Inflammatory macrophage treated with lipopolysaccharide for 4 hours (primary cell): ENCODE measurements at places on chromosomes 1 and 21.

DNA sequence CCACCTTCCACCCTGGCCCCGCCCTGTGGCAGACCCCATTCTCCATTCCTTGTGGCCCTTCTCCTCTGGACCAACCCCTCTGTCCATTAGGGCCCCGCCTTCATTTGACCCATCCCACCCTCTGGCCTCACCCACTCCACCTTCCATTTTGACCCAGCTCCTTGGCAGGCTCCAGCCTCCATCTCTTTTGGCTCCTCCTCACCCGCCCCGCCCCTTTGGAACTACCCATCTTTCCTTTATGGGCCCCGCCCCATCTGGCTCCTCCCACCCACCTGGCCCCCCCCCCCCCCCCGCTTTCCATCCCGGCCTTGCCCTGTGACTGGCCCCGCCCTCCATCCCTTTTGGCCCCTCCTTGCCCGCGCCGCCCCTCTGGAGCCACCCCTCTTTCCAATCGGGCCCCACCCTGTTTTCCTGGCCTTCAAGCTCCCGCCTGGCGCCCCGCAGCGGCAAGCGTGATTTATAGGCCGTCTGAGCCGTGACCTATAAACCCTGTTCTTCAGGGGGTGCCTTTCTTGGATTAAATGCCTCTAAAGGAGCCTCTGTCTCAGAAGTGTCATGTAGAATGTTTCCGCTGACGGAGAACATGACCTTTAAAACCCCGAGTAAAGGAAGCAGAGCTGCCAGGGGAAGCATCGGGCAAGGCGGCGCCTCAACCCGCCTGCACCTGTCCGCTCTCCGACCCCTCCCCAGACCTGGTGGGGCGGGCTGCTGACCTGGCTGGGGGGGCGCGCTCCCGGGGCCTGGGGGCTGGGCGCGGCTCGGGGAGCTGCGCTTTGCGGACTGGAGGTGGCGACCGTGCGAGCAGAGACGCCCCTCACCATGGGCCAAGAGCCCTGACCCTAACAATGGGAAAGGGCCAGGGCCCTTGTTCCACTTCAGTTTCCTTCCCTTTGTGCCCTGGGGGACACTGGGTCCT lies 178.0 kb downstream of the CAMTA1 start:
- peak; percentile 29 for DNase-seq

DNA sequence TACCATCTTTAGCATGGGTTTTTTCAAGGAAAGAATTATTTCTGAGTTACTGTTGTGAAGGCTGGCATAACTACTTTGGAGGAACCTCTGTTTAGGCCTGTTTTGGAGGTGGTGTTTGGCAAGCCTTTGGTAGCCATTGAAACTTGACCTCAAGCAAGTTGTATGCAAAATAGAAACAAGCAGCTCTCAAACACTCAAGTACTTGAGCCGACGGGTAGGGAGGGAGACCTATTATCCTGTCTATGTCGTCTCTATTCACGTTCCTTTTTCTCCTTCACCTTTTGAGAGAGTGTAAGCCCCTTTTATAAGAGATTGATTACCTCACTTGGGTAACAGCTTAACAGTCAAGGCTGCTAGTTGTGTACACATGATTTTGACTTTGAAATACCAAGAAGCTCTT lies 878.3 kb upstream of the CXADR start:
- DNase-seq: no peak

- DNase-seq: no peak
Observed at GRCh38 chr1:116580446-116581322, 9.9 kb upstream of the CD58 start.

GRCh38 chr1:58361134-58361533 lies 185.4 kb downstream of the OMA1 start:
- DNase-seq: no peak

GRCh38 chr1:203250911-203251310 lies 21.4 kb upstream of the CHIT1 start:
- no peak for DNase-seq

DNA sequence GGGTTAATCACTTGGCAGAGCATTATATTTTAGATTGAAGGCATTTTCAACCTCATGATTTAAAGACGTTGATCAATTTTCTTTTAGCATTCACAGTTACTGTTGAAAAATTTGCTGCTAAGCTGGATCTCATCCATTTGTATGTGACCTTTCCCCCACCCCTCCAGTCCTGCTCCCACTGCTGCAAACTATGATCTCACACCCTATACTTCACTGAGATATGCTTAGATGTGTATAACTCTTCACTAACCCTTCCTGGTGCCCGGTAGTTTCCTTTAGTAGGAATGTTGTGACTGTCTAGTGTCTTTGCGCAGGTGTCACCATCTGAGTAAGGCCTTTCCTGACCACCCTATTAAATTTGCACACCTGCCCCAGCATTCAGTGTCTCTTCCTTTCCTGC lies 67.0 kb upstream of the C1orf21 start:
- no peak for DNase-seq

DNA sequence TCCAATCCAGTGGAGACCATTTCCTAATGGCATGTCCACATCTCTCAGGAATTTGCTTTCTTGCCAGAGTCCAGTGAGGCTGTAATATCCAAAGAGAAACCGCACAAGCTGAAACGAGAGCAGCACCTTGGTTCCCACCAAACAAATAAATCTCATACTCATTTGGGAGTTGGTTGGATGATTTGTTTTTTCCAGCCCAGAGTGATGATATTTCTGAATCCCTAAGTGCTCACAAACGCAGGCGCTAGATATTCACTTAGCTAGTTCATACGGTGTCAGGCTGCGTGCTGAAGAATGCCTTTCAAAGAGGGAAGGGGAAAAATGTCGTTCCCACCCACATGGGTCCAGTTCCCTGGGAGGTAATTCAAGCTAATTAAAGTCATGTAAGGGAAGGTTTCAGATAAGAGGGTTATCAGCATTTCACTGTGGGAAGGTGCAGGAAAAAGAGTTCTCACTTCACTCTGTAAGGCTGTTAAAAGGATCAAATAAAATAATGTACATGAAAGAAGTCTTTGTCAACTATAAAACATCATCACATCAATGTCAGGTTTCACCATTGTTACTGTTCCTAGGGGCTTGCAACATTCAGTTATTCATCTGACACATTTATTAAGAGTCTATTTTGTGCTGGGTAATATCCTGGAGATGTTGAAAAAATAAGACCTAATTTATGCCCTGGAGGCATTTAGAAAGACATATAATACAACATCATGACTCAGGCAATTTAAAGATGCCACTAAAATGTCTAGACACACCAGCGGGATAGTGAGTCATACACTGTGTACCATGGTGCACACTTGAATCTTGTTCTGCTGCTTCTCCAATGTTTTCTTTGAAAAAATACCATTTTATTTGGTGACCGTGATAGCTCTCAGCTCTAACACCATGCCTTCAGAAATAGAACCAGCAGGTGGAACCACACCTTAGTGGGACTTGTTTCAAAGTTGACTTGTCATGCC lies 19.3 kb downstream of the DPT start:
- no peak for DNase-seq

GRCh38 chr21:44886113-44887075 lies 12.9 kb upstream of the PTTG1IP start:
- no peak for DNase-seq

DNA sequence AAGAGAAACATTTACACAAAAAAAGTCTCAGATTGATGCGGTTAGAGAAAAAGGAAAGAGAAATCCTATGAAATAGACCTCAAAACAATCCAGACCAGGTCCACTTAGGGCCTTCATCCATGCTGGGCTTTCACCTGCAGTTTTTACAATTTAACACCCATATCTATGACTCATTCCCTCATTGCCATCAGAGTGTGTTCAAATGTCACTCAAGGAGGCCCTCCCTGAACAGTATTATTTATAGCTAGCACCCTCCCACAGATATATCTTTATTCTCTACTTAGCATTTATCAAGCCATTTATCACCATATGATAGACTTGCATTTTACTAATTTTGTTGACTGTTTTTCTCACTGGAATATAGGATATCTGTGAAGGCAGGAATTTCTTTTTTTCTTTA lies 824 bp upstream of the KRTAP21-3 start:
- no peak for DNase-seq

GRCh38 chr1:155082301-155083051 lies 3.8 kb downstream of the EFNA3 start:
- DNase-seq: no peak

GRCh38 chr1:66489972-66490601 lies 43.9 kb upstream of the SGIP1 start:
- no peak for DNase-seq

- DNase-seq: no peak
Observed at GRCh38 chr1:245216366-245217115, 61.8 kb downstream of the KIF26B start.

GRCh38 chr1:39213511-39214002 lies 9.1 kb downstream of the MACF1 start:
- DNase-seq: no peak

- no peak for DNase-seq
Observed at GRCh38 chr1:3190256-3191041, 121.4 kb downstream of the PRDM16 start.

- DNase-seq: no peak
Observed at GRCh38 chr1:54703471-54703870, 12.2 kb upstream of the TTC4 start.

DNA sequence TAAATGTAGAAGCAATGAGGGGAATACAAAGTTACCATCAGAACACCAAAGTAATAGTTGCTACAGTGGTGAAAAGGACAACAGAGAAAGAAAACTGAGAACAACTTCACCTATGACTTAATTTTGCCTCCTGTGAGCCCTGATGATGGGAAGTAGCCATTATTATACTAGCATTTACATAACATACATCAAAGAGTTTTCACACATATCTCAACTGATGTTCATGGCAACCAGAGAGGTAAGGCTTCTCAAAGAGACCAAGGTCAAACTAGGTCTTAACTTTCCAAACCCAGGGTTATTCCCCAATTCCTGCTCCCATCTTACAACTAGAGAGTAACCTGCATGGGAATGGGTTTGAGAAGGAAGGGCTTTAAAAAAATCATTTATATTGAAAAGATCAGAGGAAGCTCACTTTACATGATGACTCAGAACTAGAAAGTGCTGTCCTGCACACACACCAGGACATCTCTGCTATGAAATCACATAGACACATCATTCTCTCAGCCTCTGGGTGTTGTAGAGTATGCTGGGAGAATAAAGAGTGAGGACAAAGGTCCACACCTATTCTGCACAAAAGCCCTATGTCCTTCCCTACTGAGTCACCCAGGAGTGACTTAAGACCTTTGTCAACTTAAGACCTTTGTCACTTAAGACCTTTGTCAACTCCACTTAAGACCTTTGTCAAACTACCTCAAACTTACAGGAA lies 179.7 kb downstream of the TNFSF18 start:
- DNase-seq: no peak

- DNase-seq: peak; percentile 83
Observed at GRCh38 chr1:39230261-39231190, 26.0 kb downstream of the MACF1 start.

DNA sequence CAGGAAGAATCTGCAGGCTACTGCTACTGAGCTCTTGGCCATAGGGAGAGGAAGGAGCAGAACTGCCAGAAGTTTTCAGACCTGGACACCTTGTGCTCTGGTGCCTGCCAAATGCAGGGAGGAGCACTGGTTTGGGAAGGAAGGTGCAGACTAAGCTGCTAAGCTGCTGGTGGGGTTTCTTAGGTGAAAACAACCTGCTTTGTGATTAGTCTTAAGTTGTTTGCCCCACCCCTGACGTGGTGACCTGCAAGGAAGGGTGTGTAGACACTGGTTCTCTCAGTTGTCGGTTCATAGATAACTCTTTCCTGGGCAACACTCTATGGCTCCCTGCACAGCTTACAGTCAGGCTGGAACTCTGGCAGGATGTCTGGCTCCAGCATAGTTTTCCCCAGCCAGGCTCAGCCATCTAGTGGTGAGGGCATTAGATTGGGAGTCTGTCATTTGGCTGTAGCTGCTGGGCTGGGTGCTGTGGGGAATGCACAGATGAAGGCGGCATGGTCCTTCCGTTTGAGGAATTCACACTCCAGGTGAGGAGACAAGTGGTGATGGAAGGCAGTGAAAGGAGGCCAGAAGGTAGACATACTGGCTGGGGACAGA lies 10.3 kb upstream of the S100A10 start:
- DNase-seq: no peak

DNA sequence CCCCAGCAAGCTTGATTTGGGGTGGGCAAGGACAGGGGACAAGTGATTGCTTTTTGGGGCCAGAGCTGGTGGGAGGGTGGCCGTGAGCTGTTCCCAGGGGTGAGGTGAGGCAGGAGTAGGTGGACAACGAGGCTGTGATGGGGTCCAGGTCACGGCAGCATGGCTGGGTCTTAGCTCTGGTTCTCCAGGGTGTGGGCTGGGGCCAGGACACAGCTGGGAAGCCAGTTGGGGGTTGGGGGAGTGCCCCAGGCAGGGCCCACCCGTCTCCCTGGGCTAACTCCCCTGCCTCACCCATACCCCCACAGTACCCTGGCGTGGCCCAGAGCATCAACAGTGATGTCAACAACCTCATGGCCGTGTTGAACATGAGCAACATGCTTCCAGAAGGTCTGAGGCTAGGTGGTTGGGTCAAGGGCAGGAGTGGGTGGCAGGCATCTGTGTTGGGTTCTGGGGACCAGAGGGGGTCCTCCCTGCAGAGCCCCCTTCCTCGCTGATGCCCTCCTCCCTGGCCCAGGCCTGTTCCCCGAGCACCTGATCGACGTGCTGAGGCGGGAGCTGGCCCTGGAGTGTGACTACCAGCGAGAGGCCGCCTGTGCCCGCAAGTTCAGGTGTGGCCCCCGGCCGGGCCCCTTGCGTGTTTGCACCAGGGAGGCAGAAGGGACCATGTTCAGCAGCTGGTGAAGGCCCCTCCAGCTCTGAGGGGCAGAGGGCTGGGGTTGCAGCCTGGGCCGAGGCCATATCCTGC lies 43.3 kb downstream of the COQ8A start:
- DNase-seq: no peak

DNA sequence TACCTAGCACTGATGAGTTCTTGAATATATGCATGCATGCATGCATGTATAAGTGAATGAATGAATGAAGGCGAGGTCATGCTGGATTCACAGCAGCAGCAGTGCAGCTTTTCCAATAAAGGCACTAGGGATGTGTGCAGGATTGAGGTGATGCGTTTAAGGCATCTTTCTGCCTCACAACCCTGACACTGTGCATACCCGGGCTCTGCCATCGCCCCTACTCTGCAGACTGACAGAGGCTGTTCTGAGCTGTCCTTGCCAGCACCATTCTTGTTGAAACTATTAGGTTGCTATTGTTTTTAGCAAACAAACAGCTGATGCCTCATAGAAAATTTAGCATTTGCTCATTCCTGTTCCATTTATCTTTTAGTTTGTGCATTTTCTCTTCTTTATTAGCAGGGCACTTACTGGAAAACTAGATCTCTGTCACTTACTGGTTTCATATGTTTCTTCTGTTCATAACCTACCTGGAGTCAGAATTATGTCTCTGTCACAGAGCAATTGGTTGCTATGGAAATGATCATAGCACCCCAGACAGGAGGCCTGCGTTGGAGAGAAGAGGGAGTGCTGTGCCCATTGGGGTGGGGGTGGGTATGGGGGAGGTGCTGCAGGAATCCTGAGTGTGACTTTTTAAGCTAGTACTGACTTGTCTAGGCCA lies 79.0 kb downstream of the CD58 start:
- no peak for DNase-seq
